ENCODE measurements at places on chromosomes 12 and 14.
A peak's percentile ranks its signal among the peaks of the same experiment; 100 is the strongest.

DNA sequence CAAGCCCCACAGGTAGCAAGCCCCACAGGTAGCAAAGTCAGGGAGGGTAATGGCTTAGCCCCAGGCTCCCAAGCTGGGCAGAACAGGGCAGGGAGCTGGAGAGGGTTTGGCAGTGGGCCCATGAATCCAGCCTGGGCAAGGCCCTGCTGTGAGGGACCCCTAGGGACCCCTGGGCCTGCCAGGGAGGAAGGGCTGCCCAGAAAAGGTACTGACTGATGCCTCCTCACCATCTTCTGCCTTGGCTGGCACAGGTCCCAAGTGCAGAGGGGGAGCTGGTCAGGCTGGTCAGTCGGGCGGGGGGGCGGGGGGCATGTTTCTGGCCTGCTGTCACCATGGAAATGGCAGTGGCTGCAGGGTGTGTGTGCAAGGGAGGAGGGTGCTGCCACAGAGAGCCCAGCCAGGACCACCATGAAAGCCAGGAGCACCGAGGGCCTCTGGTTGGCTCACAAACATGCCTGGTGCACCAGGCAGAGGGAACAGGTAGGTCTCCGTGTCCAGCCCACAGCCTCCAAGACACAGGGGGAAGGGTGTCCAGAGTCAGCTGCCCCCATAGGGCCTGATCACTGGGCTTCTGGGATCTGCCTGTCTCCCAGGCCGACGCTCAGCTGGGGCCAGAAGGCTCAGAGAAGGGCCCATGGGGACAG is 1.5 kb upstream of the CRIP2 start:
- no peak for DNase-seq

- DNase-seq: peak; percentile 68
These were observed 27.8 kb upstream of the GPR132 start for GRCh38 chr14:105093038-105093430.

DNA sequence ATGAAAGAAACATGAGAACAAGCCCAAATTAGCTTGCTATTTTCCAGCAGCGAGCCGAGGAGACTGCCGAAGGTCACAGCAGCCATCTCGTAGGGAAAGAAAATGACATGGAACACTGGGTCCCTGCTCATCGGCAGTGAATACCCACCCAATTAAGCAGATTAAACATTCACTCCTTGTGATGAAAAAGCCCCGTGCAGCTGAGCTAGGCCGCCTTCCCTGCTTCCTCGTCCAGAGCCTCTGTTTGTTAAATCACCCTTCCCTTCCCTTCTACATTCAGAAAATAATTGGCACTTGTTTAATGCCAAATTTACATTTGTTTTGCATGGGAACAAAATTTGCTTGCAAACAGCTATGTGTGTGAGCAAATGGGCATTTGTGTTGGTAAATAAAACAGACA is 342.5 kb downstream of the RMST start:
- DNase-seq: no peak

GRCh38 chr12:64670019-64670418 is 59.7 kb downstream of the RASSF3 start:
- no peak for DNase-seq

- DNase-seq: no peak
These were observed 136.7 kb upstream of the LRIG3 start for GRCh38 chr12:59056966-59057365.

DNA sequence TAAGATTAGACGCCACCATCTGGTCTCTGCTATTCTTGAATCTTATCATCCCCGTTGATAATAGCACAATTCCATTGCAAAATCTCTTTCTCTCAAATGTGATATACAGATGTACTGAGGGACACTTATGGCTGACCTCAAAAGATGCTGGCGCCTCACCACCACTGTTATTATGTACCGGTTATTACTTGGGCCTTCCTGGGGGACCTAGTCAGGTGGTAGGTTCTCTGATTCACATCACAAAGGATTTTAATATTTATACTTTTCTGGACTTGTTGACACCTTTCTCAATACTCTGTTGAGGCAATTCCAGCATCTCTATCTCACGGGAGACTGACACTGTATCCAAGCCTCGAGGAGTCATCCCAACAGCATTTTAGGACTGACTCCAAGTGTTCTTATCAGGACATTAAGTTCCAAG is 21.3 kb upstream of the FAM234B start:
- no peak for DNase-seq

DNA sequence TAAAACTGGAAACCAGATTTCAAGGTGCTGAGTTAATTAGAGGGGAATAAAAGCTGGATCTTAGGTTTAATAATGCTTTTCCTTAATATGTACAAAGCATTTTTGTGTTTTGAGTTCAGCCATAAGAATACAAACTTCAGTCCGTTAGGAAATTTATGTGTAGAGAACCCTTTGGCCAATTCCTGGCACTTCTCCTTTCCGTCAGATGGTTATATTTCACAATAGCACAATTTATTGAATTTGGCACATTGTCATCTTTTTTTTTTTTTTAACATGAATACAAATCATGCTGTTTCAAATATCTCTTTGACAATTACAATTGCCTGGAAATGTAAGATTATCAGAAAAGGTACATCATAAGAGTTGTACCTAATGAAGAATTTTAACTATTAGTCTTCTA is 56.2 kb upstream of the DDHD1 start:
- no peak for DNase-seq

DNA sequence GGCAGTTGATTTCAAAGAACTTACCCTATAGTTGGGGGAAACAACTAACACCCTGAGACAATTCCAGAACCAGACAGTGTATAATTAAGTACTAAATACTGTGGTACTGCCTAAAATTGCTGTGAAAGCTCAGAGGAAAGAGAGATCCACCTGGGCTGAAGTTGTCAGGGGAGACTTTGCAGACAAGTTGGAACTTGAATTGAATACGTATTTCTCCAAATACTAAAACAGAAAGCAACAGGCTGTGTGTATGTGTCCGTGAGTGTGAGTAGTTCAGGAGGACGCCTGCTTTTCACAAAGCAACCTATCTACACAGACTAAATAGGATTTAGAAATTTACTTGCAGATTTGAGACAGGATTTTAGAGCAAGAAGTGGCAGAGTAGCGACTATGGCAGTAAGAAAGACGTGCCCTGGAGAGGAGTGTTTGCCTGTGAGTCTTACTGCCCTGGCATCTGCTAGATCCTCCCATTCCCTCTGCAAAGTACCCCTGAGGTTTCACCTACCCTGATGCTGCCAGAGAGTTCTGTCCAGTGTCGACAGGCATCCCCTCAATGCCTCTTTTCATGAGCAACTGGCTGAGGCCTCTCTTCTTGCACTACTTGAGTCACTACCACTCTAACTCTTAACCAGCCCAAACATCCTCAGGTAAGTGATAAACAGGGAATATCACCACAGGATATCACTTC is 37.4 kb upstream of the BMP4 start:
- no peak for DNase-seq

DNA sequence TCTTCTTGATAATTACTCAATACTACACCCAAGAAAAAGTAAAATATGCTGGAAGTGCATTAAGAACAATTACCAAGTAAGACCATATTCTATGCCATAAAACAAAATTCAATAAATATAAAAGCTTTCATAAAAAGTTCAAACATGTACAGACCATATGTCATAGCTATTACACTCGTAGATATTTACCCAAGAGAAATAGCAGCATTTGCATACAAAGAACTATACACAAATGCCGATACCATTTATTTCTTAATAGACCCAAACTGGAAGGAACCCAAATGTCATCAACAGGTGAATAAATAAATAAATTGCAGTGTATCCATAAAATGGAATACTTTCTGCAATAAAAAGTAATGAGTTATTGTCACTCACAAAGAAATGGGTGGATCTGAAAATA is 78.3 kb upstream of the SLC16A7 start:
- no peak for DNase-seq

DNA sequence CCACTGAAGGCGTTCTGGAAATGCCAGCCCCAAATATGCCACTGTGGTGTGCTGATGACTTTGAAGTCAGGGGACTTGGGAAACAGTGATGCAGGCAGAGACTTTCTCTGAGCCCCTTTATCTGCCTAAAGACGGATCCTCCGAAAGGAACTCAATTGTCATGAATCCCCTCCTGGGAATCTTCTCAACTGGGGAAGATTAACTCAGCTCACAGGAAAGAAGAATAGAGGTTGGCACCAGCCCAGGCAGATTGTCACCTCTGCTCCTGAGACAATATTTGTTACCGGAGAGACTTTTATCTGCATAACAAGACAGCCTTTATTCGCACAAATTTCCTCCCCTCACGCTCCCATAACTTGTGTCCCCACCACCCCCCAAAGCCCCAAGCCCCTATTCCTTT is 414.4 kb downstream of the FUT8 start:
- no peak for DNase-seq

Measured in activated CD4-positive, alpha-beta T cell treated with anti-CD3 and anti-CD28 coated beads, Interleukin-2, Interleukin-6, amounts not matched to agents 100 ng/mL and 50 ng/mL, durations not matched to agents 16 hours and 8 hours (primary cell).